ENCODE measurements at places on chromosomes 5 and 9.

DNA sequence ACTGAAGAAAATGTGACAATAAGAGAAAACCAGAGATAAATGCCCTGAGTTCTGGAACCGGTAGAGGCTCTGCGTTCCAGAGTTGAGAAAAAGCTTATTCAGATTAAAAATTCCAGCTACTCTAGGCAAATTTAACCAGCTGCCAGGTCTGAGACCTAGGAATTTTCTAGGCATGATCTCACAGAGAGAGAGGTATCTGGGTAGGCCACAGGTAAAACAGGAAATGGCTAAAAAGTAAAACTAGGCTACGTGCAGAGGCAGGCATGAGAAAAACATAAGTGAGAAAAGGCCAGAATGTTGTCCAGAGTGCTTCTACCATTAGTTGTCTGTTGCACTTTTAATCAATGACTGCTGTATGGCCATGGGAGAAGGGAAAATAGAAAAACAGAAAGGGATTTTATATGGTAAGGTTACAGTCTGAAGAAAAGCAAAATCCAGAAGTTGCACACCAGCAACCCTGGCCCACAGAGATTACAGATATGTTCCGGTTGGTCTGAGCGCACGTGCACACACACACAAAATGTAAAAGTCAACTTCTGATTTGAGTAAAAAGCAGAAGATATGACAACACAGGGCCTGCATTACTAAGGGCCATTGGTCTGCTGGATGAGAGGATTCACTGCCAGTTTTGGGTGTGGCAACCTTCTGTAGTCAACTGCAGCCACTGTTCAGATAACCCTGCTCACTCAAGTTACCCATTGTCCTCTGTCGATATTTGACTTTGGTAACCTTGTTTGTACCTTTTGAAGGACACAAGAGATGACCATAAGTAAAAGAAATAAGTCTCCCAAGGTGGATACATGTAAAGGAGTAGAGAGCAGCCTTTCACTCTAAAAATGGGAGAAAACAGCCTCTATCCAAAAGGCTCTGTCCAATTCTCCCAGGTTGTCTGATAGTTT lies 266.0 kb downstream of the DTWD2 start:
- DNase-seq, result no peak
- H3K4me1 ChIP-seq, result no peaks in the 10 kb centered on the region
- H3K27me3 ChIP-seq, result peaks cover 3% of the 10 kb centered on the region
- H3K27ac ChIP-seq, result no peak overlapping the region

DNA sequence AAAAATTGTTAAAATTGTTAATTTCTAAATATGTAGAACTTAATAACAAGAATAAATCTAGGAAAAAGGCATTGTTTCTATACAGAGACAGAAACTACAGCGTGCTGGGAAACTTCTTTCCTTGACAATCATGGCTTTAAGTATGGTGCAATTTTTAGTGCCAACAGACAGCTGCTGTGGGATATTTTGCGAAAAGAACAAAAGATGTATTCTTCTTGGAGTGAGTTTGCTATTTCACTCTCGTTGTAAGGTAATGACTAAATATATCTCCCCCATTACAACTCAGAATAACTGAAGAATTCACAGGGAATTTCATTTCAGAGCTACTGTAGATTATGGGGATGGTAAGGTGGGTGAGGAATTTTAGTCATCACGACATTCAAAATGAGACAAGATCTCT lies 2055.0 kb upstream of the ACO1 start:
- no peaks in the 10 kb centered on the region for H3K27me3 ChIP-seq
- no peak overlapping the region for H3K27ac ChIP-seq
- H3K4me3 ChIP-seq, result no peak overlapping the region
- no peaks in the 10 kb centered on the region for H3K36me3 ChIP-seq
- DNase-seq, result no peak

DNA sequence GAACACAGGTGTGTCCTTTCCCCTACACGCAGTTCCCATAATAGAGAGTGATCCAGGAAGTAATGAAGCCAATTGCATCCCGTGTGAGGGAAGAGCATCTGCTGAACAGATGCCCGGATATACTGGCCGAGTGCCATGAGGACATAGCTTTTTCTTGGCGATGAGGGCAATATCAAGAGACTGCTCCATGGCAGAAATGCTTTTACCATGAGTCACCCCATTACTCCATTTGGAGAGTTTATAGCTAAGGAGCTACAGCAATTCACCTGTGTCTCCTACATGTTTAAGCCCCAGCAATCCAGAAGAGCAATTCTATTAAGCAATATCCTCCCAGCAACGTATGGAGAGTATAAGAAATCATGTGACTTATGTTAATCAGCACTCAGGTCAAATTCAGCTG lies 222.0 kb upstream of the KLF4 start:
- H3K36me3 ChIP-seq, result no peaks in the 10 kb centered on the region
- peak; percentile 74 for DNase-seq
- no peak overlapping the region for H3K27ac ChIP-seq
- peaks cover 38% of the 10 kb centered on the region for H3K4me1 ChIP-seq

DNA sequence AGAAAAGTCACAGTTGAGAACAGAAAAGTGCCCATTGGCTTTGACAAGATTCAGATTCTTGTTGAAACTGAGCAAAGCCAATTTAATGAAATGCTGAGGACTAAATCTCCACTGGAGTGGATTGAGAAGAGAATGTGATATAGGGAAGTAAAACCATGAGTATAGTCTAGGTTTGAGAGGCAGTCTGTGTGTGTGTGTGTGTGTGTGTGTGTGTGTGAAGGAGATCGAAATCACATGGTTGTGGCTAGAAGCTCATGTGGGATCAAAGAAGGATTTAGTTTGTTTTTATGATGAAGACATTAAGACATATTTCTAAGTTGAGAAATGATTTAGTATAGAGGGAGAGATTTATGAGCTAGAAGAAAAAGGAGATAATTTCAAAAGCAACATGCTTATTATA lies 275.7 kb upstream of the DAB2 start:
- no peak for DNase-seq
- no peaks in the 10 kb centered on the region for H3K4me1 ChIP-seq
- no peaks in the 10 kb centered on the region for H3K36me3 ChIP-seq
- no peak overlapping the region for H3K4me3 ChIP-seq
- H3K27ac ChIP-seq, result no peak overlapping the region

DNA sequence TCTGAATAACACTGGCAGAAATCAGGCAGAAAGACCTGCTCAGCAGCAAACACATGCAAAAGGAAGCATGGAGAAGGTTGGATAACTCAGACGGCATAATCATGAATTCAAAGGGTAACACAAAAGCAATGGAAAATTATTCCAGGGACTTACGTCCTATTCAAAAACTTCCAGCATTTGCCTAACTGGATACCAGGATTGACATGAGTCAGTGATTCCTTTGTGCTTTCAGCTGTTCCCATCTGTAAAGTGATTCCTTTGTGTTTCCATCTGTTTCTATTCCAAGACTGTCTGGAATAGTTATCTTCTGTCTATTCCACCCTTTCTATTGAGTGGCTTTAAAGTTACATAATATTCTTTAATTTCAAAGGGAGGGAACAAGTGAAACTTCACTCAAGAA lies 1361.7 kb upstream of the CDH9 start:
- no peak for DNase-seq
- H3K4me3 ChIP-seq, result no peak overlapping the region
- no peaks in the 10 kb centered on the region for H3K27me3 ChIP-seq
- no peaks in the 10 kb centered on the region for H3K4me1 ChIP-seq
